NCI-H2029 treated with DMSO at 0.1 percent for 48 hours (cell line): ENCODE measurements at places on chromosomes 13 and 19.

DNA sequence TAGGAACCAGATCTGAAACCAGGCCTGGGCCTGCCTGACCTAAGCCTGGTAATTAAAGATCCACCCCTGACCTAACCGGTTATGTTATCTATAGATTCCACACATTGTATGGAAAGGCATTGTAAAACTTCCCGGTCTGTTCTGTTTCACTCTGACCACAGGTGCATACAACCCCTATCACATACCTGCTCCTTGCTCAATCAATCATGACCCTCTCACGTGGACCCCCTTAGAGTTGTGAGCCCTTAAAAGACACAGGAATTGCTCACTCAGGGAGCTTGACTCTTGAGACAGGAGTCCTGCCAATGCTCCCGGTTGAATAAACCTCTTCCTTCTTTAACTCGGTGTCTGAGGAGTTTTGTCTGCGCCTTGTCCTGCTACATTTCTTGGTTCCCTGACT, 27.3 kb upstream of the ZNF562 start:
- DNase-seq, result no peak

GRCh38 chr13:30870049-30870884, 35.8 kb upstream of the MEDAG start:
- no peak for DNase-seq

GRCh38 chr13:45747071-45747470, 45.0 kb downstream of the CBY2 start:
- DNase-seq, result no peak

DNA sequence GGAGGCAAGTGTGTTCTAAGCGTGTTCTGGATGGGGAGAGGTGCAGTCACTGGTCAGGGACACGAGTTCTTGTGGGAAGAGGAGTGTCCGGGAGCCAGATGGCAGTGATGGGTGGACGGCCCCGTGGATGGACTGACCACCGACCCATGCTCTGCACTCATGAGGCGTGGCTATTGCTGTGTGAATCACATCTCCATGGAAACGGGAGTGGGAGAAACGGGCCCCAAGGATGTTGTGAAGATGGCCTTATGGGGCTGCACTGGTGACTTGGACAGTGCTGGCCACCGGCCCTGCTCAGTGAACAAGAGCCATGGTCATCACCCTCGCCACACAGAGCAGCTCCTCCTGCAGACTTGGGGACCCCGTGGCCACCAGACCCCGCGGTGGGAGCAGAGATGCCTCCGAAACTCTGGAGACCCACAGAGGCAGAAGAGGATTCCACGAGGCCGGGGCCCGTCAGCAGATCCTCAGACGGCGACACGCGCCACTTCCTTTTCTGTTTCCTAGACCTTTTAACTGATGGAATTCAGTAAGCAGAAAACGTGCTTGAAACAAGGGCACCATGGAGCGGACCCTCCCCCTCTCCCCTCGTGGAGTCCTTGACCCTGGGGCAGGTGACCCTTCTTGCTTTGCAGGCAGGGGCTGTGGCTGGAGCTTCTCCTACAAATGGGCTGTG, 47.5 kb downstream of the GAS6 start:
- DNase-seq, result no peak

DNA sequence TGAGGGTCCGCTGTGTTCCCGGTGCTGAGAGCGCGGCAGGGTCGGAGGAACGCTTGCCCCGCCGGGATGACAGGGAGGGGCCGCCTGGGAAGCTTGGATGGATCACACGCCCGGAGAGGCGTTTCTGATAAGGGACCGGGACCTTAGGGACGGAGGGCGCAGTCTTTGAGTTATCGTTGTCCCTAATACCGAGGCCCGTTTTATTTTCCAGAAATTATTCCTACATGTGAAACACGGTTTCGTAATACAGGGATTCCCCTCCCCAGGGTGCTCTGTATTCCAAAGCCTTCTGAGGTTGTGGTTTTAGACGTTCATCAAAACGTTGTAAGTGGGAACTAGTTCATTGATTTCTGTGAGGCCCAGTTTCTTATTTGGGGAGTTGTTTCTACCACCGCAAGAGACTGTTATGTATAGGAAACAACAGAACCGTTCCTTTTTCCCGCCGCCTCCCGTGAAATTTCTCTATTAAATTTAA, 752 bp downstream of the PDCD5 start:
- DNase-seq, result no peak

GRCh38 chr13:20826843-20827560, 53.2 kb upstream of the EEF1AKMT1 start:
- no peak for DNase-seq

GRCh38 chr19:3589439-3589838, 4.2 kb downstream of the GIPC3 start:
- no peak for DNase-seq

DNA sequence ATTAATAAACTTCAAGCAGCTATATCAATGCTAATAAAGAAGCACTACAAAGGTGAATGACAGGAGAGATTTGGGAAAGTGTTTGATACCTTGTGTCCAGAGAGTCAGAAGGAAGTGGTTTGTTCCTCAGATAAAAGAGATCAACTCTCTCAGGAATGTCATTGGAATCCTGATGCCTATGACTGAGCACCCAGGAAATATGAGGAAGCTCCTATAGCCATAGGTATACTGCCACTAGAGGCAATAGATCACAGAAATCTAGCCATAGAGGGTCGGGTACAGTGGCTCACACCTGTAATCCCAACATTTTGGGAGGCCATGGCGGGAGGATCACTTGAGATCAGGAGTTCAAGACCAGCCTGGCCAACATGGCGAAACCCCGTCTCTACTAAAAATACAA, 612.6 kb downstream of the DACH1 start:
- DNase-seq, result no peak

DNA sequence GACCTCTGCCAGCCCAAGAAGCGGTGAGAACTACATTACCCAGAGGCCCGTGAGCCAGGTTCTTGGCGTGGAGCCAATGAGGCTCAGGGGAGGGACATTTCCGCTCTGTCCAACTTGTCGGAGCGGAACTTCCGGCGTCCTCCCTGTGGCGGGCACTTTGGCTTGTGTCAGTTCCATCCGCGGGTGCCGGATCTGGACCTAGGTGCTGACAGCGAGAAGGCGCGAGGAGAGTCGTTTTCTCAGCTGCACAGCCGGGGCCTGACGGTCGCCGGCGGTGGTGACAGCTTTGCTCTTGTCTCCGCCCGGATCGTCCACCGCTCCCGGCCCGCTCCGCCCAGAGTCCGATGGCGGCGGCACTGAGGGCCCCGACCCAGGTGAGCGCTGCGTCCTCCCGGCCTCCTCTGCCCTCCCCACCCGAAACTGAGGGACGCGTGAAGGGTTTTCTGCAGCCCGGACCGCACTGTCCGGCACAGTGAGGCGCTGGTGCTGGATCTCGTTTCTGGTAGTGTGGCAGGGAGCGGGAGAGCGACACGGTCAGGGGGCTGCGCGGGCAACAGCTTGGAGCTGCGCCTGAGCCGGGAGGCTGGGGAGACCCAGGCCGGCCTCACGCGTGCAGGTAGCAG, at the start of gene ZNF530:
Gene ZNF530 (plus strand): TSS at position 125 of the 623 bp plus-strand sequence. CDS start 4,461 bp downstream, outside the sequence.
- DNase-seq, result peak; percentile 72

DNA sequence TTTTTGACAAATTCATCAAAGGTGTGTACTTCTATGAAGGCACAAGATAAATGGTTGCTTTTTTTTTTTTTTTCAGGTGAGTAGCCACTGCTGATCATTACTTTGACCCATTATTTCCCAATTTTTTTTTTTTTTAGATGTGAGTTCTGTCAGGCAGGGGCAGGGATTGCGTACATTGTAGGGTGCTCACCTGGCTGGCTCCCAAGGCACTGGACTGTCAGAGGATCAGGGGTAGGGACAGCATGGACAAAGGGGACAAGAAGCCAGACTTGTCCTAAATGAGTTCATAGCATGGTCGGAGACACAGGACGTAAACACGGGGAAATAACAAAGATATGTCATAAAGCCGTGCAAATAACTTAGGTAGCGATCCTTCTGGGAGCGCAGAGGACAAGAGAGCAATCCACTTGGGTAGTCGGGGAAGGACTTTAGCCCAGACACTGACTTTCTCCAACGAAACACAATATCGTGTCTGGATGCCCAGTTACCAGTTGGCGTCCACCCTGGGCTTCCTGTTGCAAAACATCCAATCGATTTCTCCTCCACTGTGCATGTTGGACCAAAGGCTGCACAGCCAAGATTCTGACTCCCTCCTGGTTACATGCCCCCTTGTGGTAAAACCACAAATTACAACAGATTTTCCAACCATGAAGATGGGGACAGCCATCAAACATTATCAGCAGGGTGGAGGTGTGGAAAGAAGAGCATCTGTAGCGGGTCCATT, 27.5 kb upstream of the KATNAL1 start:
- DNase-seq, result peak; percentile 0

DNA sequence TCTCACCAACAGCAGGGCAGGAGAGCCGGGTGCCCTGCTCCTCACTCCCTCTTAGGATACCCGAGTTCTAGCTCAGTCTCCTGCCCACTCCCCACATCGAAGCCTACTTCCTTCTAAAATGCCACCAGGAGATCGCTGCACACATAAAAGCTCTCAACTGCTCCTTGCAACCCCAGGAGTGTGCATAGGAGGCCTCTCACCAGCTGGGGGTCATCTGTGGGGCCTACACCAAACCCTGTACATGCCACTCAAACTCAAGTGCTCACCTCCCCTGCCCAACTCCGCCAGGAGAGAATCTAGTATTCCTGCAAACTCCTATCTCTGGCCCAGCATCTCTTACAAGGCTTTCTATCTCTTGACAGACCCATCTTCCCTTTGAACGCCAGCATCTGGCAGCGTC, 2.8 kb downstream of the SGTA start:
- DNase-seq, result no peak

GRCh38 chr13:105982219-105982930, 553.1 kb downstream of the EFNB2 start:
- DNase-seq, result no peak

- DNase-seq, result peak; percentile 45
These were observed 5.7 kb upstream of the FOXO1 start for GRCh38 chr13:40671956-40672764.

- DNase-seq, result no peak
These were observed 359.2 kb downstream of the IRS2 start for GRCh38 chr13:109427148-109427547.

- no peak for DNase-seq
These were observed 13.5 kb upstream of the PLA2G4C start for GRCh38 chr19:48123907-48124651.
